Activated CD4-positive, alpha-beta memory T cell treated with anti-CD3 and anti-CD28 coated beads for 36 hours (primary cell): ENCODE measurements at places on chromosomes 3 and 15.

DNA sequence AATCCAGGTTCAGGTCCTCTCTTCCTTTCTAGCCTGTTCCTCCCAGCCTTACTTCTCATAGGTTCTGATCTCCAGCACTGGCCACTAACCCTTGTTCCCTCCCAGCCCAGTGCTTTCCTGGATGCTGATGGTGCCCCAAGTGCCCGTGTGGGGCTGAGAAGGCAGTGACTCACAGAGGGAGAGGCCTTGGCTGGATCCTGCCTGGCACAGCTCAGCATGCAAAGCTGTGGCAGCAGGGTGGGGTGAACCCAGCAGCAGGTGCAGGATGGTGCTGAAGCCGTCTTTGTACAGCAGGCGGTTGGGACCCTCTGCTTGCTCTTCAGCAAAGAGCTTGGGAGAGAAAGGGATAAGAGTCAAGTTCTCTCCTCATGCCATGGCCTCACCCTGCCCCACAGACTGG is 7.6 kb downstream of the LPCAT4 start:
- DNase-seq = no peak

GRCh38 chr3:148975696-148976095 is 15.6 kb upstream of the GYG1 start:
- no peak for DNase-seq

DNA sequence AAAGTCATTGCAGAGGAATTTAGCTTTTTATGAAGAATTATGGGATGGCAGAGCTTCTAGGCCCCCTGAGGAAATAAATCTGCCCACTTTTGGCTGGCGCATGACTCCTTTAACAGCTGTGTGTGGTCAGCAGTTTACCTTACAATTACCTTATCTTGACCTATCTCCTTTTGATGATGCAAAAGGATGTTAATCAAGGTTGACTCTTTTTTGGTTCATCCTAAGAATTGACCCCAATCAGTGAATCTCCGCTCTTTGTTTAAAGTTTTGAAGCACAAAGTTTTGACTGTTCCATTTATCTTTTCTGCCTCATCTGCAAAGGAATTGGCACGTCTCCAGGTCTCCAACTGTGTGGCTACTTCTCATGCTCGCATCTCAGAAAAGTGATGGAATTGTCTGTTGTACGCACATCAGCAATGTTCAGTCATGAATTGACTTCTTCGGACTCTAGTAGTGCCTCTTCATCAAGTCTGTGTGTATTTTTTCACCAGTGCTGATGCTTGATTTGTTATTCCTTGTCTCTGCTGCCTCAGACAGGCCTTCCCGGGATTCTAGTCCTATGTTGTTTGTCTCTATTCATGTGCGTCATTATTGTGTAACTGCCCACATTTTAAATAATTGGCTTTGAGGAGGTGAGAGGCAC is 196.2 kb upstream of the CFAP20DC start:
- no peak for DNase-seq

DNA sequence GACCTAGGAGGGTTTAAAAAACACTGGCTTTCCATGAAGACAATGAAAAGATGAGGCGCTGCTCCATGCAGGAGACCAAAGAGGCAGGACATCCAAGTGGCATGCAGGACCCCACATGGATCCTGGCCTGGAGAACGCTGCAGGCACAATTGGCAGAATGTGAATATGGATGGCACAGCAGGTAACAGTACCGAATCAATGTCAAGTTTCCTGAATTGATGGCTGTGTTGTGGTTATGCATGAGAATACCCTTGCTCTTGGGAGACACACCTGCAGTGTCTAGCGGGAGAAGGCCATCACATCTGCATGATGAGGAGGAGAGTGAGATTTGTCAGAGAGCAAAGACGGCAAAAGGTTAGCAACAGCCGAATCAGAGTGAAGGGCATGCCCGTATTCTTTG is 74.3 kb upstream of the SEC13 start:
- no peak for DNase-seq

- DNase-seq = no peak
Observed at GRCh38 chr3:42856544-42856943, 19.1 kb downstream of the CYP8B1 start.

GRCh38 chr3:40843208-40843624 is 318.5 kb downstream of the ZNF621 start:
- no peak for DNase-seq

DNA sequence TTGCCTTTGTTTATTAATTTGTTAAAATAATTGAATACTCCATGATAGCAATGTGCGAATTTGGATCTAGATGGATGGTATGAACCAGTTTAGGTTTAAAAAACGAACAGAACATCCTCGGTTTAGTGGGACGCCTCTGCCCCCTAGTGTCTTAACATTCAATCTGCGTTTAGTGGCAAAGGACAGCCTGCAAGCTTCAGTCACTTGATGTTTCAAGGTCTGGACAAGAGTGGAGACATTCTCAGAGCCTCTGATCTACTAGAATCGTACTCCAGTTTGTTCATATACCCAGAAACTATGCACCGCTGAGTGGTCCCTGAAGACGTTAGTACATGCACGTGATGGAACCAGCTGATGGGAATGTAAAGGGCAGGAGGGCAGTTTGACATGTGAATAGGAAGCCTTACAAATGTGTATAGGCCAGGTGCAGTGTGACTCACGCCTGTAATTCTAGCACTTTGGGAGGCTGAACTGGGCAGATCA is 17.8 kb upstream of the ATP13A4 start:
- peak; percentile 64 for DNase-seq

DNA sequence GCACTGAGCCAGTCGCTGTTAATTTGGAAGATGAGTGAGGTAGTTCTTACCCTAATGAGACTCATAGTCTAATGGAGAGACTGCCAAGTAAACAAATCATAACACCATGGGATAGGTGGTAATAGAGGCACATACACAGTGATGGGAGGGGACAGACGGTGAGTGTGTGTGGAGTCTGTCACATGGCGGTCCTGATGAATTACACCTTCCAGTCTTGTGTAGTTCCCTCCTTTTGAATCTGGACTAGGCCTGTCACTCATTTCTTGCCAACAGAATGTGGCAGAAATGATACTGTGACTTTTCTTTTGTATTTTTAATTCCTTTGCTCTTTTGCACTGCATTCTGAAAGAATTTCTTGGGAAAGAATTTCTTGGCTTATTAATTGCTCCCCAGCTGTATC is 78.1 kb downstream of the NR1D2 start:
- DNase-seq = no peak

DNA sequence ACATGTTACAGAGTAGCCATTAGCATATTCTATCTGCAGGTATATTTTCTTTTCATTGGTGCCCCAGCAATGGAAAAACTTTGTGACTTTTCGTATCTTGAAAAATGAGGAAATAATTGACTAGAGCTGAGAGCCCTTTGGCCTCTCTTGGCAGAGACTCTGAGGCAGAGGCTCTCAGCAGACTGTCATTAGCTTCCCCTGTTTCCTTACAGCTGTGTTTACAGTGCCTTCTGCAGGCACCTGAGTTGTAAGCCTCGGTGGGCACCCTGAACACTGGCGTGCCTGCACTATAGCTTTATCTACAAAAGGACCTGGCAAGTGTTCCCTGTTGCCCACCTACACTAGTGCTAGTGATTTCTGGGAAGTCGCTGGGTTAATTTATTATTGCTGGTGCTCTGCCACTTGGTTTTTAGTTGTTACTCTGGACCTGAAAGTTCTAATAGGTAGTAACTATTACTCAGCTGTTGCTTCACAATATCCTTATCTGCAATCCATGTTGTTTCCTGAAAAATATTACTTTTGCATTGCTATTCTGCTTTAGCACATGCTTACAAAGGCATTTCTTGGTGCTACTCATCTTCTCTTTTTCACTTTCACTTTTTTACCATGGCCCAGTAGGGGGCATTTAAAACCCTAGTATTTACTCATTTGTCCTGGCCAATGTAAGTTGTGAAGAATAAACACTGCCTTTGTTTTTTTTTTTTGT is 7.8 kb upstream of the GPR171 start:
- DNase-seq = no peak

DNA sequence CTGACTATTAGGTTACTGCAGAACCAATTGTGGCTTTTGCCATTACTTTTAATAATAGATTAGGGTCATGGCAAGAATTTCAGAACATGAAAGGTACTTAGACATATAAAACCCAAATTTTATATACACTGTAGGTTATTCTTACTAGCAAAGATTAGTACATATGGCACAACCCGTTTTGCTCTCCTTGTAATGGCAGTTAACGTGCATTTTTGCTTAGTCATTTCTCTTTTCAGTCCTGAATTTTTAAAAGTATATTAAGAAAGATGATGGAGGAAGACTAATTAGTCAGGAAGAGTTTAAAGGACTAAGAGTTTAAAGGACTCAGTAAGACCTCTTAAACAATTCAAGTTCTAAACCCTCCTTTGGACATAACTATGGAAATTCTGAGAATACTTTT is 114.0 kb downstream of the PEAK1 start:
- DNase-seq = no peak

DNA sequence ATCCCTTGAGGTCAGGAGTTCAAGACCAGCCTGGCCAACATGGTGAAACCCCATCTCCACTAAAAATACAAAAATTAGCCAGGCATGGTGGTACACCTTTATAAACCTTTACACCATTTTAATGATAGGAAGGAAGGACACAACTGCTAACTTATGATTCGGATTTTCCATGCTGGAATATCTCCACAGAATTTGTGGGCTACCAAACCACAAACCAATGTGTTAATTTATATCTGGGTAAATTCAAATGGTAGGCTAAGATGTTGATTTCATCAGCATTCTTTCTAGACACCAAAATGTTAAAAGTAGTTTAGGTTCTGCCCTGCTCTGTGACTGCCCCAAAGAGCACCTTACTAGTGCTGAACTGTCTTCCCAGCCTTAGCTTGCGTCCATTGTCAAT is 72.8 kb downstream of the POLQ start:
- DNase-seq = no peak

DNA sequence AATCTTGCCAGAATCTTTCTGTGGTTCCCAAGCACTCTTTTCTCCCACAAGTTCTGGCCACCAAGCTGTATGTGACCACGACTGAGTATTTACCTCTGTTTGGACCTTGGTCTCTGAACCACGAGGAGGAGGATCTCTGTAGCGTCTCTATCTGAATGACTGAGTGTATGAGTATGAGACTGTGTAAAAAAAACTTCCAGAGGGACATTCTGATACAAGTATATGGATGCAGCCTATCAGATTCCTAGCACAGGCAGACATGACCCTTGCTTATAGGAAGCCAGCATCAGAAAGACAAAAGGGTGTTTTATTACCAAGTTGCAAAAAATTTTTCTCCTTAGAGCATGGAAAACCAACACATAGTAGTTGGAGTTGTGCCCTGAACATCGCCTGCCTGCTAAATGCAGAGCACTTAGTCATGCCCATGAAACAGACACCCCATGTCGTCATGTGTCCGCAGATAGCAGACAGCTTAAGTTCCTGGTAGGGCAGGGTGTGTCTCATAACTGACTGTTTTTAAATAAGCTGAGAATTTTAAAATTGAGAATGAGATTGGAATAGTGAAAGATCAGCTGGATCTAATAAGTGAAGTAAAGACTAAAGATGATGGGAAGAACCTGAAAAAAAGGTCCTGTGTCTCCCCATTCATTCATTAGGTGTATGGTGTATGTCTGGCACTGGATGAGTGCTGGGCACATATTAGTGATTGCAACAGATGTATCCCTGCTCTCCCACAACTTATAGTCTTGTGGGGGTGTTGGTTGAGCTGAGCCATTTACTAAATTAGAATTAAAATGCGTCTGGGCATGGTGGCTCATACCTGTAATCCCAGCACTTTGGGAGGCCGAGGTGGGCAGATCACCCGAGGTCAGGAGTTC is 30.9 kb downstream of the DAG1 start:
- DNase-seq = no peak

DNA sequence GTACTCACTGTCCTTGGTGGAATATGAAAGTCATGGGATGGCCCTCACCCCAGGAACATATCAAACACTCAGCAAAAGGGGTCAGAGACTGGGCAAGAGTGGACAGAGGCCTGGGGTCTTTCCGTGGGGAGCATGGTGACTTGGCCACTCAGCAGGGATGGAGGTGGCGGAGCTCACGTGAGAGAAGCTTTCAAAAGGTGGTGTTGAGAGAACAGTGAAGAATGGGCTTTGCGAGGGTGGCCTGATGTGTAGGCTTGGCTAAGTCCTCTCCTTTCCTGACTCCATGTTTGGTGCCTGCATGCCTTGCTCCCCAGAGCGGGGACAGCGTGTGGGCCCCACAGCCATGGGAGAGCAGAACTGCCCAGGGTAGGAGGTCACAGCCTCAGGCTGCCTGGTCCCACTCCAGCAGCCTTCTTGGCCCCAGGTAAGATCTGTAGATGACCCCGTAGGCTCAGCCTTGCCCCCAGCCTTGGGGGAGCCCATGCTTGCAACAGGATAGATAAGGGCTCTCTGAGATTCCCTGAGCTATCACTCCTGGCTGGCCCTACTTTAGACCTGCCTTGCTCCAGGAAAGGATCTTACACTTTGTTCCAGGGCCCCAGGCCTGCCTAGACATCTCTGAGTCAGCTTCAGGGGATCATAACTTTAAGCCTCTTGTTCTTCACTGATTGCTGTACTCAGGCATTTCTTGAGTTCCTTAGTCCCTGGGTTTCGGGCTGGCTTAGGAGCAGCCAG is 17.0 kb downstream of the RPLP1 start:
- no peak for DNase-seq

- DNase-seq = no peak
Observed at GRCh38 chr3:114205541-114205940, 26.7 kb upstream of the DRD3 start.

- no peak for DNase-seq
Observed at GRCh38 chr3:159232966-159233365, 431.1 kb downstream of the MFSD1 start.

DNA sequence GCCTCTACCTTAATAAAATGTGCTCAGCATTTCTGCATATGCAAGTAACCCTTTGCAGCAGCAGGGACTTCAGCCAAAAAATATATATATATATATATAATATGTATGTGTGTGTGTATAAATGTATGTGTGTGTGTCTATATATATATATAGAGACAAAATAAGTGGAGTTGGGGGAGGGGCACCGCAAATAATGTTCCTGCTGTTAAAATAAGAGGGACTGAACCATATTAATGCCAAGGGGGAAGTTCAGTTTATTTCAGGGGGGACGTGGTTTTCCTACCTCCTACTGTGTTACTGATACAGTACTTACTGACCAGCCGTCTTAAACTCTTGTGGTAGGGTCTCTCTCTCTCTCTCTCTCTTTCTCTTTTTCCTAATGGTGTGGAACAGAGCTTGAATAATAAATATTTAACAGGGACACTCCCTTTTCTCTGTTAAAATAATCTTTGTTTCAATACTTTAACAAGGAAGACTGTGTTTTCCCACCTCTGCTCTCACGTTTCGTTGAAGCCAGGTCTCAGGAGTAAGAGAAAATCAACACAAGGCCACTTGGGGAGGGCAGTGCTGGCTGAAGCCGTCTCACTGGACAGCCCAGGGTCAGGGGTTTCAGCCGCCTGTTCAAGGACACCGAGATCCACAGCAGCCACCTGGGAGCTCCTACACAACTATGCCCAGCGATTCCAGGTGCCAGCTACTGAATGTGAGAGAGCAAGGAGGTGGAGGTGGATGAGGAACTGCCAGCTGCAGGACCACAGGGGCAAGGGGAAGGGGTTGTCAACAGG is 42.8 kb upstream of the ADAMTSL3 start:
- no peak for DNase-seq
